ENCODE measurements at places on chromosomes 5 and 9. TPM values are rescaled to one million over a fixed set of nuclear protein-coding genes. Genes with fewer than 3 reads are reported as not detected.

The FYB1 gene
- total RNA-seq: 0.08 TPM

The C5orf58 gene
- total RNA-seq: not detected

The GABRA1 gene
- total RNA-seq: not detected

The WDR31 gene
- total RNA-seq: 0.27 TPM

The KIF4B gene
- not detected for total RNA-seq

The CAMK2A gene
- total RNA-seq: 0.08 TPM

The SLC6A19 gene
- total RNA-seq: not detected

The EDIL3 gene
- total RNA-seq: under 0.01 TPM

The ENTPD8 gene
- total RNA-seq: not detected

The PCDHB5 gene
- total RNA-seq: not detected

The PAEP gene
- total RNA-seq: not detected

The KLF4 gene
- total RNA-seq: 5.8 TPM

The GFI1B gene
- total RNA-seq: not detected

The SLC6A18 gene
- not detected for total RNA-seq

The TAF11L10 gene
- not detected for total RNA-seq

The PRRX2 gene
- not detected for total RNA-seq

The PLPPR1 gene
- not detected for total RNA-seq

The SLC25A46 gene
- total RNA-seq: 40.6 TPM

The CAVIN4 gene
- 0.08 TPM for total RNA-seq

The LMAN2 gene
- total RNA-seq: 258 TPM

The PRDM9 gene
- total RNA-seq: not detected

The GKAP1 gene
- total RNA-seq: 0.80 TPM

The RNF183 gene
- total RNA-seq: not detected

The PHYHD1 gene
- 7.5 TPM for total RNA-seq

The ZNF300 gene
- 6.0 TPM for total RNA-seq

The SHISAL2B gene
- total RNA-seq: not detected

The GLDC gene
- 0.94 TPM for total RNA-seq

The ARSB gene
- 4.8 TPM for total RNA-seq

The PTGS1 gene
- 18.6 TPM for total RNA-seq

The LCN1 gene
- not detected for total RNA-seq

The SEMA5A gene
- 1.7 TPM for total RNA-seq

The CCL27 gene
- not detected for total RNA-seq
